ENCODE measurements at places on chromosomes 13 and 19.

GRCh38 chr13:74450525-74450845, 316.3 kb upstream of the KLF12 start:
- no peak for DNase-seq

DNA sequence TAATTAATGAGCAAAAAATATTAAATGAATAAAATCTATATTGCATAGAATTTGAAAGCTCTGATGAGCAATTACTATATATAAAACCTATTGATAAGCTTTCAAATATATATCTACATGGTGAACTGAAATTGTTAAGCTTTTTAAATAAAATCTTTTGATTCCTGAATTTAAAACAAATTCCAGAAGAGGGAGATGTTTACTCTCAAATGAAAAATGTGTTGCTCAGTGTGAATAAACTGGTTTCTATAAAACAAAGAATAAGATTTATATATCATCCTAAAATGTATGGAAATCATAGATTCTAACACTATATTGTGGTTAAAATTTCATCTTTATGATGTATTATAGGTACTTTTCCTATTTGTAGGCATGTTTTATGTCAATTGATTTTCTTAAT, 171.5 kb upstream of the SLITRK6 start:
- DNase-seq, result peak; percentile 16

DNA sequence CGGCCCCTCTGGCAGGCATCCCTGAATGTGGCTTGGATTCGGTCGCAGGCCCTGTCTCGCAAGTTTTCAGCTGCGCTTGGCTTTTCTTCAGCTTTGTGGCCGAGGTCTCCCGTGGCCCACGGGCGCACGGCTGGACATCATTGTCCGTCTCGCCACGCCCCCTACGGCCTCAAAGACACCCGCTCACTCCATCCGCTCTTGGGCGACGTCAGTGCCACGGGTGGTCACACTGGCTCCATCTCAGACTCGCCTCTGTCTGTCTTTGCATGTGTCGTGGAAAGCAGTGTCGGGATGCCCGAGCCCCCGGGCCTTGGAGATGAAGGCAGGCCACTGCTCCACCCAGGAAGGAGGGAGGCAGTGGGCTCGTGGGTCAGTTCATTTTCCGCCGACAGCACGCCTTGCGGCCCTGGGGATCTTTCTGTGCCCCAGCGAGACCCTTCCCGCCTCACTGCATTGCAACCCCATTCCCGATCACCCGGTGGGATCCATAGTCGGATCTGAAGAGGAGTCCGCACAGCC, 51.0 kb downstream of the ZNF146 start:
- no peak for DNase-seq

DNA sequence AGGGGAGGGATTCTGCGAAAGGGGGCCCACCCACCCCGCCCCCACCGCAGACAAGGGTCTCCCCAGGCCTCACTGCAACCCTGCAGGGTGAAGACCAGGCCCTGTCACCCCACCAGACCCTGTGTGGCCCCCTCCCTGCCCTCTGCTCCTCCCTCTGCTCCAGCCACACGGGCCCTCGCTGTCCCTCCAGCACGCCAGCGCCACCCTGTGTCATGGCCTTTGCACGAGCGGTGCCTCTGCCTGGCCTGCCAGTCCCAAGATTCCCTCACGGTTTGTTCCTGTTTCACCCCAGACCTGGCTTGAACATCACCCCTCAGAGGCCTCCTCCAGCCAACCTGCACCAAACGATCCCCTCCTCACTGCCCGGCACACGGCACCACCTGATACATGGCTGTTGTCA, 27.3 kb downstream of the PIP5K1C start:
- no peak for DNase-seq

DNA sequence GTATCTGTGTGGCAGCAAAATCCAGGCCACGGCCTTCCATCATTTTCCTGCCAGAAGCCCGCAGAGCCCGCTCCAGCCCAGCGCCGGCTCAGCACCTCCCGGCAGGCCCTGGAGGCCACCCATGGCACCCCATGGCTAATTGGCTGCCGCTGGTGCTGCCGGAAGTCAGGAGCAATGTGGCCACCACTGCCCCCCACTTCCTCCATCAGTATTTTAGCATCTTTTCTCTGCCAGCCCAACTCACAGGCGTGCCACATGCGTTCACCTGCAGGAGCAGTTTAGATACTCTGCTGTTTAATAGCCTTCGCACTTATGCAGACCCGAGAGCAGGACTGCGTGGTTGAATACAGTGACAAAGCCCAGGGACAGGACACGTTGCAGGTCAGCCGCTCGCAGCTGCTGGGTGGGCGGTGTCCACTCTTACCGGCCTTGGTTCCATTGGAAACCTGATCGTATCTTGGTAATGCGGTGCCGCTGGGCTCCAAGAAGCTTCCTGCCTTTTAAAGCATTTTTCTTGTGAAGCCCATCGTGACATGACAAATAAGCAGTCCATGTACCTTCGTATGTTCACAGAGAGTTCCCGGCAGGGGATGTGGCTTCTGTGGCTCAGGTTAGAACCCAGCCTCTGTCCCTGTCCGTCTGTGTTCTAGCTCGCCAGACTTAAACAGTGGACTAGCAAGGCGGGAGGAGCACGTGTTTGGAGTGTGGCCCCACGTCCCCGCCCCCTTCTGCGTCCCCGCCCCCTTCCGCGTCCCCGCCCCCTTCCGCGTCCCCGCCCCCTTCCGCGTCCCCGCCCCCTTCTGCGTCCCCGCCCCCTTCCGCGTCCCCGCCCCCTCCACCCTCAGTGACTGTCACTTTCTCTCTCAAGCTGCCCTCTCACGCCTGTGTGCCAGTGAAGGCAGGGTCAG, 162.0 kb upstream of the SOX1 start:
- DNase-seq, result no peak

GRCh38 chr19:10517361-10517759, at the start of gene S1PR5:
TSS of gene S1PR5 (minus strand) at chr19:10517447. CDS start at chr19:10515011, 2,436 bp downstream.
- no peak for DNase-seq

- no peak for DNase-seq
Measured at GRCh38 chr13:75132701-75133695, 349.0 kb downstream of the TBC1D4 start.

DNA sequence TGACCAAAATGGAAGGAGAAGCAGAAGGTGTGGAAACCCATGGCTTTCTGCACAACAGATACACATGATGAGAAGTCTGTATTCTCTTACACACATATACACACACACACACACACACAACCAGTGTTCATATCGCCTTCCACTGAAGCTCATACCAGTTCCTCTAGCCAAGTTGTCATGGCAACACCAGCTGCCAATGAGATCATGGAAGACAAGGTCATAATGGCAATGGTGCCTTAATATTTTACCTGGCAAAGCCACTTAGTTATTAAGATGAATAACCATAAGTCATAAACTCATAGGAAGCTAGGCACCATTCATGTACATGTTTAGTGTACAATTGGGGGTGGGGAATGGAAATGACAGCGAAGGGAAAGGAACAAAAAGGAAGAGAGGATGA, 2.6 kb upstream of the DHRS12 start:
- peak; percentile 43 for DNase-seq

DNA sequence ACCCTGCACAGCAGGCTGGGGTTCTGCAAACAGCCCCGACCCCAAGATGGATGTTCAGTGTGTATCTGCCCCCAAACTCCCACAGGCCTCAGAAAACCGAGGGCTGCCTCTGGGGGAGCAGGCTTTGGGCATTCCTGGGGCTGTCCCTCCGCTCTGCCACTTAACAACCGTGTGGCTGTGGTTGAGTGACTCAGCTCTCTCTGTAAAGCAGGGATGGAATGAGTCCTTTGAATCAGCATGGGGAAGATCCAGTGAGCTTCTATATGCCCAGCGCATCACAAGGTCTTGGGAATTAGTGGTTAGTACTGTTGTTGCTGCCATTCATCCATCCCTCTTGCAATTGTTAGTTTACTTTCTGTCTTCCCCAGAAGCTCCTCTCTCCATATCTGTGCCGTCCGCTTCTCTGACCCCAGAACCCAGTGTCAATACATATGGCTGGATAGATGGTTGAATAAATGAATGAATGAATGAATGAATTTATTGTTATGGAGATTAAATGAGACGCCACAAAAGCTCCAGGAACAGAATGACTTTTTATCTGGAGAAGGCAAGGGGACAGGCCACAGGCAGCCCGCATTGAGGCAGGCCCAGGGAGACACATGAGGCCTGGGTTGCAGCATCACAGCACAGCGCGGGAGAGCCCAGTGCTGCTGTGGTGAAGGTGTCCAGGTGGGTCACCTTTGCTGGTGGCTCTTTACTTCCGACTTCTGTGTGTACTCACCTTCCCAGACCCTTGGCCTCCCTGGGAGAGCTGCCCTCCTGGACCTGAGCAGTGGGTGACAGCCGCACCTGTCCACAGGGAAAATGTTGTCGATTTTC, 89.2 kb downstream of the RGCC start:
- DNase-seq, result no peak

DNA sequence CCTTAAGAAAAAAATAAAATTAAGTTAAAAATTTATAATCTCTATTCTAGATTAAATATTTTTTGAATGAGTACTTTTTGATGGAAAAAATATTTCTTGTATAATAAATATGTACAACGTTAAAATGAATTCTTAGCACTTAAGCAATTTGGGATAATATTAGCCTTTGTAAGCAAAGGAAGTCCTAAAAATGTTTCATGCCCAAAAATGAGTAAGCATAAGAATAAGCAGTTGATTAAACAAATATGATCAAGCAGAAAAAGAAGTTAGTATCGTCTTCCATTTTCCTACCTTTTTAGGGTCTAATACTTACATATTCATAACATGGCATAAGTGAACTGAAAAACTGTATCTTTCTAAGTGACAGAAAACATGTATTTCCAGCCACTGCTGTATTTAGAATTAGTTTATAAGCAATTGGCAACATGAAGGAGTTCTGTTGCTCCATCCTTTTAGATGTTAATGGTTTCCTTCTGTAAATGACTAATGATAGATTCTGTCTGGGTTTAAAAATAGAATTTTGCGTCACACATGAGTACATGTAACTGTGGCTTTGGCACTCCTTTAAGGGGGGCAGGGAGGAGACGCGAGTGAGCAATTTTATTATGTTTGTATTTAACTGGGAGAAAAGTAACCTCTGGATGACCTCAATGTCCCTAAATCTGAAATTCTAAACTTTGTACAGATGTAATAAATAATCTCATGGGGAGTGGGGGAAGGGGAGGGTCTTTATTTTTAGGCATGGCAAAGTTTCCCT, 237.4 kb downstream of the RGCC start:
- DNase-seq, result peak; percentile 94

DNA sequence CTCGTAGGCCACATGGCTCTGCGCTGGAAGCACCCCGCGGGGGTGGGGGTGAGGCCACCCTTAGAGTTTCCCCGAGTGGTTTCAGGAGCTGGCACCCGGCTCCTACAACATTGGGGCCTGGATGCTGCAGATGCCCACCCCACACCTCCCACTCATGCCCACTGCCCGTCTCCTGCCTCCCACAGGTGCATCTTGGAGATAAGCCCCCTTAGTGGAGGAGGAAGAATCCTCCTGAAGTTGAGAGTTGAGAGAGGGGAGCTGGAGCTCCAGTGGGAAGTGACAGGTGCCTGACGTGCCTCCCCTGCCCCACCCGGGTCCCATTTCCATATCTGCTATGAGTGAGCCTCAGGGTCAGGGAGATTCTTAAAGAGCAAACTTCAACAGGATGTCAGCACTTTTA, 341.3 kb downstream of the TEX29 start:
- DNase-seq, result no peak

DNA sequence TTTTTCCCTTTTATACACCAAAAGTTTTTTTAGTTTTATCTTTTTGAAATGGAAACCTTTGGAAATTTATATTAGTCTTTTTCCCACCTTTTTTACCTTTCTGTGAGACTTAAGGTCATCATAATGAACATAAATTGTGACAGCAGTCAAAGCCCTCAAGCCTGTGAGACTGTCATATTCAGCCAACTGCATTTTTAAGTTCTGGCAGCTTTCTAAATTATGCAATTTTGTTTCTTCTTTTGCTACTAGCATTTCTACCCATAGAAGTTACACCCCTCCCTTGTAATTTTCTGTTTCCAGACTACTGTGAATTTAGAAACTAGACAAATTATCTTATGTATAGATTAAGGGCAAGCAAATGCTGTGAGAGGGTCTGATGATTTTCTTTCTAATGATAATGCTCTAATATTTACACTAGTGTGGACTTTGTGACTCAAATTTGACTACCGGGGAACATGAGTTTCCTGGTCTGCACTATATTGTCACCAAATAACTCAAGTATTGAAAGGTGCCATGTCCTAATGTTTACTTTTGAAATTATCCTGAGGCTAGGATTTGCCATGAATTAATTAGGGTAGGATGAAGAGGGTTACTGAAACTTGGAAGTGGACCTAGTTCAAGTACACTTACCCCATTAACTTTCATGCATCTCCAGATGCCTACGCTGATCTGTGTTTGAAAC, 43.7 kb downstream of the FRY start:
- no peak for DNase-seq

DNA sequence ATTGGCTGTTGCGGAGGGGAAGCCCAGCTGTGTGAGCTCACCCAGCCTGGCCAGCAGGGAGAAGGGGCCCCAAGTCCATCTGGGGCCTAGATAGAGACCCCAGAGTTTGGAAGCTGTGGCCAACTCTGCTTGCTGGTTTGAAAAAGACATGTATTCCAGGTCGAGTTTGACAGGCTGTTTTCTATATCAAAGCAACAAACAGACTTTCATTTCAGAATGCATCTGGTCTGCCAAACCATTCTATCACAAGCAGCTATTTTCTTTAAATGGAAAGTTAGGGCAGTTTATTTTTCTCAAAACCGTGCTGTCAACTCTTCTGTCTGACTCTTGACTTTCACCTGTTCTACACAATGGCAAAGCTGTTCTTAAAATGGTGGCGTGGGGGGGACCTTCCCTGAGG, 185.8 kb downstream of the DCLK1 start:
- DNase-seq, result no peak

GRCh38 chr19:11422163-11423065, 3.3 kb upstream of the RGL3 start:
- peak; percentile 68 for DNase-seq

GRCh38 chr13:109788372-109789111, 2.2 kb upstream of the IRS2 start:
- DNase-seq, result no peak

GRCh38 chr13:23766283-23766682, 122.9 kb downstream of the MIPEP start:
- no peak for DNase-seq

DNA sequence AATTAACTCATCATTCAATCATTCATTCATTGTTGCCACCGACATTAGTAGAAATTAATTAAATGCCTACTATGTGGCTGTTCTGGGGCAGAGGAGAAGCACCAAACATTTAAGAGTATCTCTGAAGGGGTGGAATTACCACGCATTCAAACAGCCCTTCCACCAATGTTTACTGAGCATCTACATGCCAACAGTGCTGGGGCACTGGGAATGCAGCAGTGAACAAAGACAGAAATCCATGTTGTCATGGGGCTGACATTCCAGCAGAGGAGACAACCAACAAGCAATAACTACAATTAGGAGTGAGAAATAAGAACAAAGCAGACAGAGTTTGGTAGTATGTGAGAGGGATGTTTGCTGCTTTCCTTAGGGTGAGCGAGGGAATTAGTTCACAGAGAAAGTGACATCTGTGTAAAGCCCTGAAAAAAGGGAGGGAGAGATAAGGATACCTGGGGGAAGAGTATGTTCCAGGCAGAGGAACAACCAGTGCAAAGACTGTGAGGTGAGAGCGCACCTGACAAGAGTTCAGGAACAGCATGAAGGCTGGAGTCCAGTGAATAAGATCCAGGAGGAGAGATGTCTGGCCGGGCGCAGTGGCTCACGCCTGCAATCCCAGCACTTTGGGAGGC, 1.3 kb upstream of the PAK4 start:
- no peak for DNase-seq

Data from cardiac fibroblast (primary cell).